CD14-positive monocyte (primary cell): ENCODE measurements at places on chromosomes 2 and 18. TPM values are rescaled to one million over a fixed set of nuclear protein-coding genes. Genes with fewer than 3 reads are reported as not detected.

DNA sequence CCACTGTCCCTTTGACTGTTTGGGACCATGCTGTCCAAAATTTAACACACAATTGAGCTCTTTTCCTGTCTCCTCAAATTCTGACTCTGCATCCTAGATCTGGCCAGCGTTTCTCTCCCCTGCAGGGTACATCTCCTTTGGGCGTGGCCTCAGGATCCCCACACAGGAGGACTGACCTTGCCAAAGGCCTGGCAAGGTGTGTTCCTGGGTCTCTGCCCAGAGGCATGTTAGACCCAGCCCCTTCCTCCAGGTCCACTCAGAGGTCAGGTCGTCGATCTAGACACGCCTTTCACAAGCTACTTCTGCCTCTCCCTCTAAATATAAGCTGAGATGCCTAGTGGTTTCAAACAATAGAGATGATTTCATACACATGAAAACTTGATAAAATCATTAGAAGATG, 45.4 kb upstream of the SMIM21 start:
- DNase-seq: no peak

DNA sequence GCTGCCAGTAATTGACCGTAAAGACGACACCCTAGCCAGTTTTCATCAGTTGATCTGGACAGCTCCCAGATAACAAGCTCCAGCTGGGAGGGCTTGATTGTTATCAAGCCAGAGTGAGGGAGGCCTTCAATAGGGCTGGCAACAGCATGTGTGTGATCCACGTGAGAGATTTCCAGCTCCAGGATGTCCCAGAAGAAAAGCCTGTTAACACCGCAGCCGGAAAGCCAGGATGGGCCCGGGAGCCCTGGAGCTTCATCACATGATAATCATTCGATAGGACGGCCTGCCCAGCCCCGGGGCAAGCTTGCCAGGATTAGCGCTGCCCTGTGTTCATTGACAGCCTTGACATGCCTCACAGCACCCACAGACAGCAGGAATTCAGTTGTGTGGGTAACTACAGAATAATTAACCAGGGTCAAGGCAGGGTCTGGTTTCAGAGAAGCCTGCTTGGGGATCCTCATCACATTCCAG, 182.5 kb downstream of the C1D start:
- DNase-seq: no peak

GRCh38 chr2:42048299-42049220, 739 bp downstream of the PKDCC start:
- DNase-seq: no peak

Gene EFHD1
- not detected in 2 replicates for polyA plus RNA-seq

Gene CNNM3
- 4.9 TPM for polyA plus RNA-seq
